ENCODE measurements at places on chromosomes 3 and 15.

DNA sequence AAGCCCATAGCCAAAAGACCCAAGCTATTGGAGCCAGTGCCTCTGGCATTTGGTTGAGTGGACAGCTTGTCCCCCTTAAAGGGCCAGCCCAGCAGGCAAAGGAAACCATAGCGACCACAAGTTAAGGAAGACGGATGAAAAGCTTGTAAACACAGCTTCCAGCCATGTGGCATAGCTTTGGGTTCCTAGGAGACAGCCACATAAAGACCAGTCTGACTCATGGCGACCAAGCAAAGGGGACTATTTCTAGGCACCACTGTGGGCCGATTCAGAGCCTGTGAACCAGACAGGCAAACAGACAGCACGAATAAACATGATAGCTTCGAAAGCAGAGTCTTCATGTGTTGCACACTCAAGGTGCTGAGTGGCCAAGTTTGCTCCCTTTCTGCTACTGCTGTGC lies 30.5 kb upstream of the SRGAP3 start:
- no peak for DNase-seq

- DNase-seq, result no peak
Observed at GRCh38 chr3:44427683-44428082, 49.8 kb downstream of the ZNF445 start.

- peak; percentile 27 for DNase-seq
Observed at GRCh38 chr3:27568393-27568792, 84.2 kb upstream of the SLC4A7 start.

- no peak for DNase-seq
Observed at GRCh38 chr3:7112523-7113056, 251.7 kb downstream of the GRM7 start.

DNA sequence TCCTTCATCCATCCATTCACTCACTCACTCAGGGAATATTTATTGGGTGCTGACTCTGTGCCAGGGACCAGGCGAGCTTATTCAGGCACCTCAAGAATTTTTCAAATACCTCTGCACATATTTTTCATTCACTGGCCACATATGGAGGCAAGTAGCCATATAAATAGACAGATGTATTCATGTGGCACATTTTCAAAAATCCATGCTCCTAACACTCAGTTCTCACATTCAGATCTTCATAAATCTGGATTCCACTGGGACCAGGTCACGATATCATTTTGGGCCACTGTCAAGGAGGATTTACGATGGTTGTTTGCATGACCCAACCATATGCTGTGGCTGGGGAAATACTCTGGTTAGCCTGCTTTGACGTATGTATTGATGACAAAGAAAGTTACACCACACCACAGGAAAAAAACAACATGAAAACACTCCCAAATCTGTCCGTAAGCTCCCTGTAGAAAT lies 241.8 kb upstream of the LRTM1 start:
- no peak for DNase-seq

DNA sequence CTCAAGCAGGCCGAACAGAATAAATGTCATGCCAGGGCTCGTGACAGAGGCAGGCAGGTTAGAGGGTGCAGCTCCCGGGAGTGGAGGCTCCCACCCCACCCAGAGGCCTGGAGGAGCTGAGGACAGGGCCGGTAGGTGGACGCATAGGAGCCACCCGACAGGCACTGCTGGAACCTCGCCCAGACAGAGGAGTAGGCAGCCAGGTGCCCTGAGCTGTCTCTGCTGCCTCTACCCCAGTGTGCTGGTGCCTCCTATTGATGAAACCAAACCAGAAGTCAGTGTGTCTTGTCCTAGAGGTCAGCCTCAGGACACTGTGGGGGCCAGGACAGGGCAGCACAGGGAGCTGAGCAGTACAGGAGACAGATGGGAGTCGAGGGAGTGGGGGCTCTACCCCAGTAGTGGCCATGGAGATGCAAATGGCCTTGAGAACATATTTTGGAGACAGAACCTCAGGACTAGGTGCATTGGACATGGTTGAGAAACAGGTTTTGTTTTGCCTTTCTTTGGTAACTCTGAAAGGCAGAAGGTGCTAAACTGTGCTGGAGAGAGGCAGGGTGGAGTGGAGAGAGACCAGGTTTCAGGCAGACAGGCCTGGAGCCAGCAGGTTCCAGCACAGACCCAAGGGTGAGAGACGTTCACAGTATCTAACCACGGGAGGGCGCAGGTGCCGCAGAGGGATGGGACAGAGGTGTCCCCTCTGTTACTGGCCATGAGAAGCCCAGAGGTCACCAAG lies 15.4 kb upstream of the KLF15 start:
- no peak for DNase-seq

- no peak for DNase-seq
Observed at GRCh38 chr15:101295607-101296161, 636 bp upstream of the SNRPA1 start.

- DNase-seq, result no peak
Observed at GRCh38 chr3:142209655-142210054, 15.7 kb downstream of the GK5 start.

DNA sequence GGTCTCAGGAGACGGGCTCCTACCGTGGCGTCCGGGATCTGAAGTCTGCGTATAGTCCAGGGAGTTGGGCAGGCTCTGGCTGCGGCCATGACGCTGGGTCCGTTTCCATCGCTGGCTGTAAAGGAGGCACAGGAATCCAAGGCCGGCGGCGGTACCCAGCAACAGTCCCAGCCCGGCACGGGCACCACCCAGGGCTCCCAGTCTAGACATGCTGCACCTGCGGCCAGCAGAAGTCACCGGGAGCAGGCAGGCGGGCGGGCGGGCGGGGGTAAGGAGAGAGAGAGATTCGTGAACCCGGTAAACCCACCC lies 526 bp downstream of the RMDN3 start:
- no peak for DNase-seq

GRCh38 chr3:9600597-9600996 lies 47.0 kb upstream of the LHFPL4 start:
- DNase-seq, result peak; percentile 28

GRCh38 chr3:72289692-72290071 lies 504.7 kb upstream of the PROK2 start:
- DNase-seq, result no peak

DNA sequence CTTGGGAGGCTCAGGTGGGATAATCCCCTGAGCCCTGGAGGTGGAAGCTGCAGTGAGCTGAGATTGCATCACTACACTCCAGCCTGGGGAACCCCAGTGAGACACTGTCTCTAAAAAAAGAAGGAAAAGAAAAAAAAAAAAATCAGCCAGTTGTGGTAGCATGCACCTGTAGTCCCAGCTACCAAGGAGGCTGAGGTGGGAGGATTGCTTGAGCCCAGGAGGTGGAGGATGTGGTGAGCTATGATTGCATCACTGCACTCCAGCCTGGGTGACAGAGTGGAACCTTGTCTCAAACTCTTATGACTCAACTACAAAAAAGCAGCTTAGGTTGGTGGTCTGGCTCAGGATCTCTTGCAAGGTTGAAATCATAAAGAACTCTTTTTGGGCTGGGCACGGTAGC lies 19.3 kb upstream of the GPX1 start:
- DNase-seq, result no peak

GRCh38 chr3:13627681-13628080 lies 78.8 kb downstream of the FBLN2 start:
- no peak for DNase-seq

- DNase-seq, result no peak
Observed at GRCh38 chr3:110456001-110456400, 615.6 kb upstream of the NECTIN3 start.

DNA sequence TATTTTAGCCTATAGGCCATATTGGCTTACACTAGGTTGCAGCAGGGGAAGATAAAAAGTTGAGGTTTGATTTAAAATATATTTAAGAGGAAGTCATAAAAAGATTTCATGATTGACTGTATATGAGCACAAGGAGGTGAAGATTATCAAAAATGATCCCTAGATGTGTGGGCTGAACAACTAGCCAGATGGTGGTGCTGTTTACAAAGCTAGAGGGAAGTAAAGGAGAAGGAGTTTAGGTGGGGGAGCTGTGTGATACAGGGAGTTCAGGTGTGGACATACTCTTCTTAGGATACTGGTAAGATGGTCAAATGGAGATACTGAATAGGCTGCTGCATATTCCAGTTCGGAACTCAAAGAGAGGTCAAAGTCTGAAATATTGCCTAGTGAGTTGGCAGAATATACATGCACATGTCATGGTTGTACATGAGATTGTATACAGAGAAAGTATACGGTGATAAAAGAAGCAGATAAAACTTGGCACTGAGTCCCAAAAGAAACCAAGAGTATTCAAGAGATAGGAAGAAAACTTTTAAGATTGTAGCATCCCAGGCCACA lies 727.8 kb downstream of the NLGN1 start:
- peak; percentile 14 for DNase-seq

DNA sequence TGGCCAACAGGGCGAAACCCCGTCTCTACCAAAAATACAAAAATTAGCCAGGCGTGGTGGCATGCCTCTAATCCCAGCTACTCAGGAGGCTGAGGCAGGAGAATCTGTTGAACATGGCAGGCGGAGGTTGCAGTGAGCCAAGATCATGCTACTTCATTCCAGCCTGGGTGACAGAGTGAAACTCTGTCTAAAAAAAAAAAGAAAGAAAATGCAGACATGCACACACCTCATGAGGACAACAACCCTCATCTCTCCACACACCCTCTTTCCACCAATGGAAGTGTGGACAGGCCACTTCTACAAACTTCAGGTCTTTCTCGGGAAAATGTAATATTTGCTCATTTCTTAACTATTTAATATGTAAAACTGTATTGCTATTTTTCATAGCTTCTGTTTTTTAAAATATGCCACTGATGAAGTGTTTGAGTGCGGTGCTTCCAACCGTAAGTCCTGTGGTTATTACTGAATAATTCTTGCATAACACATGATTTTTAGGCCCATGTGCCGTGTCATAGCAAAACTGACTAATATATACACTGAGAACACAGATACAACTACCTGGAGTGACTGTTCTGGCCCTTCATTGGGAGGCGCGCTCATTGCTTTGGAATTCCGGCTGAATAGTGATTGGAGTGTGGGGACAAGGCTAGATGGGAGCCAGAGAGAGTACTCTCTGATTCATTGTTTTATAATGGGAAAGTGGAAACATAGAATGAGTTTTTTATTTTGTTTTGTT lies 23.1 kb downstream of the LRRC31 start:
- no peak for DNase-seq

DNA sequence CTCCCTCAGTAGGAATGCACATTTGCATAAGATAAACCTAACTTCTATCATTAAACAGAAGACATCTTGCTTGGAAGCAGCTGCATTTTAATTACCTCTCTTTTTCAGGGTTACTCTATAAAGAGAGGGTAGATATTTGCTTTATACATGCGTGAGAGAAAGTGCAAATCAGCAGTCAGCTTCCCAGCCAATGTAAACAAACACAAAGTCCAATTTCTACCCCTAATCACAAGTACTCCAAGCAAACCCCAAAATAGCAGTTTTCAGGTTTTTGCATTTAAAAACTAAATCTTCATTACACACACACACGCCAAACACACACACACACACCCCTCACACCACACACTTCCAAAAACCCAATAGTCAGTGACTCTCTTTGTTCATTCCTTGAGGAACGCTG lies 303.9 kb upstream of the ALCAM start:
- DNase-seq, result no peak

GRCh38 chr3:40494698-40495097 lies 11.1 kb upstream of the ZNF620 start:
- DNase-seq, result no peak

- peak; percentile 46 for DNase-seq
Observed at GRCh38 chr15:63474810-63475316, 29.5 kb upstream of the USP3 start.

DNA sequence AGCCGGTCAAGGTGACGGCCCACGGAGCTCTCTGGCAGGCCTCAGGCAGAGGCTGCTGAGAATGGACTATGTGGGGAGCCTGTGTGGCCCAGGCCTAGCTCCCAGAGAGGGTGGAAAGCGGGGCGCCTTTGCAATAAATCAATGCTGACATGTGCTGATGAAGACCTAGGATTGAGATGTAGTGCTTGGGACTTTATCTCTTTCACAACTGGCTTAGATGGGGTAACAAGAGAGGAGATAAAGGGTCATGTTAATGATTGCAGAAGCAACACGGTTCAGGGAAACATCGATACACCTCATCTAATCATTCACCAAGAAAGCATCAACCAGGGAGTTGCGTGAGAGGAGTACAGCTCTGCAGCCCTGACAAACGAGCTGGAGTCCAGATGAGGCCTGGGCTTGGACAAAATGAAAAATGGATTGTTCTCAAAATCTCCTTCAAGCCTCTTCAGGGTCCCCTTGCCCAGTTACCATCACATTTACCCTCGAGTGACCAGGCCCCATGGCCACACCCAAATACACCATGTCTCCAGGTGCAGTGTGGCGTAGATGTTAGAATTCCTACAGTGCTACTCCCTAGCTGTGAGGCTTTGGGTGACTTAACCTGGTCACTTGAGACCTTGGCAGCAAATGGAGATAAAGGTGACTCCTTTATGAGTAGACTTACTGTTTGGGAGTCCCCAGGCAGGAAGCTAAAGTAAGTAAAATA lies 146.4 kb upstream of the LIPC start:
- no peak for DNase-seq

GRCh38 chr3:105362021-105362665 lies 4.6 kb upstream of the ALCAM start:
- no peak for DNase-seq

- no peak for DNase-seq
Observed at GRCh38 chr3:14699643-14700042, 24.7 kb downstream of the C3orf20 start.

- DNase-seq, result no peak
Observed at GRCh38 chr15:61818801-61819200, 241.4 kb downstream of the VPS13C start.

- DNase-seq, result no peak
Observed at GRCh38 chr3:142077155-142077858, 72.0 kb downstream of the TFDP2 start.

DNA sequence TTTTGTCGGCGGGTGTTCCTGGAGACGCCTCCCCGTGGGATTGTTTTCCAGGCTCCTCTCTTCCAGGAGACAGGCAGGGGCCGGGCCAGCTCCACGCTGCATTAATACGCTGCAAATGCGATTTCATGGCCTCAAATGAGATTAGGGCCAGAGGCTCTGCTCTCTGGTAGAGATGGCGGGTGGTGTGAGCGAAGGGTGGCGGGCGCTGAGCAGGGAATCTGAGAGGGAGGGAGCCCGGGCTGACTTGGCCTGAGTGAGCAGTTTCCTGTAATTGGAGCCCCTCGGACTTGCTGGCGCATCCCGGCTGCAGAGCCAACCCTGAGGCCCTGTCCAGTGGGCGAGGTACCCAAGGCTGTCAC lies 7.4 kb upstream of the CCDC33 start:
- DNase-seq, result peak; percentile 88

All from NCI-H1417 (cell line).